ENCODE measurements at places on chromosomes 11 and 22.
A peak's percentile ranks its signal among the peaks of the same experiment; 100 is the strongest.

DNA sequence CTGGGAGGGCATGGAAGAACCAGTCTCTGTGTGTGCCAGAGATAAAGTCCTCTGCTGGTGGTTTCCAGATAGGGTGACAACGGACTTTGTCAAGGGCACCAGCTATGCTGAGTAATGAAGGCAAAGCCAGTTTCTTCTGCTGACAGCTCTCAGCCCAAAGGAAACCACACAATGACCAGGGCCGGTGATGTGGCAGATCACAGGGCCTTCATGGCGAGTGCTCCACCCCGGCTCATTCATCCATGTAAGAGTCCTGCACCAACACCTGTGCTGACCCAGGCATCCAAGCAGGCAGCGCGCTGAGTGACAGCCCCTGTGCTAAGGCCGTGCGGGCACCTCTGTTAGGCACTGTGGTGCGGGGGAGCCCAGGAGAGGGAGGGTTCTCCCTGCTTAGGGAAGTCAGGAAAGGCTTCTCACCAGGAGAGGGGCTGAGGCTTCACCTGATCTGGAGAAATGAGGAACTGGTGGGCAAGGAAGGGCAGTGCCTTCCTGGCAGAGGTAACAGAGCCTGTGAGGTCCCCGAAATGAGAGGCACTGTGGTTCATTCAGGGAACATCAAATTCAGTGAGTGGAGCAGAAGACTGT is 33.8 kb downstream of the TP53I11 start:
- DNase-seq = no peak

GRCh38 chr11:121841487-121842191 is 274.4 kb downstream of the BLID start:
- DNase-seq = peak; percentile 10

DNA sequence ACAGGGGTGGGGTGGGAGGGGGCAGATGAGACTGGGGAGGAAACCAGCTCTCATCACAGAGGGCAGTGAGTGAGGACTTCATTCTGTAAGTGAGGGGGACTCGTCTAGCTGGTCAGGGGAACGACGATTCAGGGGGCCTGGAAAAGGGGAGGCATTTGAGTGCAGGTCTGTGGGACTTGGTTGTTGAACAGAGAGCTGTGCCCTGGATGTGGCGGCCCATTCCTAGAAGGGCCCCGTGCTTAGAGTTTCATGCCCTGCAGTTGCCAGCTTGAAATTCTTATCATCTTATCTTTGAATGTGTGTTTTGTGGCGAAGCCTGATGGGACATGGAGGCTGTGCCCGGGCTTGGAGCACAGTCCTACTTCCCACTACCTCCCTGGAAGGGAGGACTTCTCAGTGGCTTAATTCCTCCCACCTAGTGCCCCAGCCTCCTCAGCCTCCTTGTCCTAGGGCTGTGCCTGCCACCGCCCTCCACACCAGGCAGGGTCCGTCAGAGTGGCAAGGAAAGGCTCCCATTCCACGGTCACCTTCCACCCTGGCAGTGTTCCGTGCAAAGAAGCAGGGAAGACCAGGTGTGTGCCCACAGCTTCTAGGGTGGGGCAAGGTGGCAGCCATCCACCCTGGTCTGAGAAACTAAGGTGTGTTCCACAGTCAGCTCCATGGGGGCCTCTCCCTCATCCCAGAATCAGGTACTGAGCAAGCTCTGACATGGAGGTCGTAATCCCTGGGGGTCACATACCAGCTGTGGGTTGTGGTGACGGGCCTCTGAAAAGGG is 59.7 kb upstream of the LMO1 start:
- no peak for DNase-seq

- no peak for DNase-seq
Observed at GRCh38 chr22:35258191-35258988, 1.1 kb downstream of the HMGXB4 start.

Data from amniotic stem cell (primary cell).